T-helper 22 cell (primary cell): ENCODE measurements at places on chromosomes 1 and 21.

DNA sequence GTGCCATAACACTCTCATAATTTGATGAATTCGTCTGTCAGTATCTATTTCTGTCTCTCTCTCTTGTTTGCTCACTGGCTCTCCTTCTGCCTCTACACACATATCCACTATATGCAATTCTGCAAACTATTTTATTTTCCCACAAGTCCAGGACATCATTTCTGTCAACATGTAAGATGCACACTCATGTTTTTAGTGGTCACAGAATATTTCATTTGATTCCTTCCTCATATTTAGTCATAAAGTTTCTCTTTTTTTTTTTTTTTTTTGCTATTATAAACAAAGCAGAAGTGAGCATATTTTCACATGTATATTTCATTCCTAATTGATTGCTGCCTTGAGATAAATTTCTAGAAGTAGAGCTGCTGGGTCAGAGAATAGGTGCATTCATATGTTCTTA is 165.3 kb downstream of the PGBD5 start:
- no peak for DNase-seq

- DNase-seq, result no peak
These were observed 40.6 kb upstream of the LBR start for GRCh38 chr1:225468270-225469020.

DNA sequence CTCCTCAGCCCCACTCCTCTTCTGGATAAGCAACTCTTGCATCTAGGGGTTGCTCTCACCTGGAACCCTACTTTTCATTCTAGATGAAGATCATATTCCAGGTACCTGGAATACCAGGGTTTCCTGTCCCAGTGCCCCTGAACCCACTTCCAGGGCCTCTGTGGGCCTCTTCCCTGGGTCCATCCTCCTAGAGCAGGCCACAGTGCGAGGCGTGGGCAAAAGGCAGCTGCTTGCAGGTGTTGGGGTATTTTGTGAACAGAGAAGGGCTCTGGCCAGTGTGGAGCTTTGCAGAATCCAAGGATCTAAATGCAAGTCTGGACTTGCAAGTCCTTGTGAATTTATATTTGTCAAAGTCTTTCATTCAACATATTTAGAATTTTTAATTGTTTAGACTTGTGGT is 240.4 kb upstream of the POU3F1 start:
- DNase-seq, result no peak

DNA sequence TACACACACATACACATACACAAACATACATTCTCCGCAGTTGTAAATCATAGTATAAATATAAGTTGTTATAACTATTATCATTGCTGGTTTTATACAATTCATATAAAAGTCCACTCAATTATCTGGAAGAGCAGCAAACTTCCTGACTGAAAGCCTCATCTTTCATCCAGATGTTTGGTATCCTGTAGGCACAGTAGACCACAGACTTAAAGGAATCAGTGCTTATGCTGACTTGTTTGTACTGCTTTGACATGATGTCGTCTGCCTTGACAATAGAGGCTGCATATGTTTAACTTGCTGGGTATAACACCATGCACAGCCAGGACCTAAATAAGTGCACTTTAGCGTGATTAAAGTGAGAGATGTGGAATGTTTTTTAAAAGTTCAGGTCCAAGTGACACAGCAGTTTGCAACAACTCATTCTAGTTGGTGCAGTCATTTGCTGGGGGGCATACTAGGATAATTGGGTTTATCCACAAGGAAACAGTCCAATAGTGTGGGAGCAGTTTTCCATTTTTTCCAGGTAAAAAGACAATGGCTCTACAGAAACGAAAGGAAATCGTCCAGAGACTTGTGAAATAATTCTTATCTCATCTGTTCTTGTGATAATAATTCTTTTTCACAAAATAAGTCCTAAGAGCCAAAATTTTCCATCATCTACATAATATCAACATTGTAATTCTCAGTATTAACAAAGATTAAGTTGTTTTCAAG is 110.3 kb upstream of the TSPAN2 start:
- no peak for DNase-seq

DNA sequence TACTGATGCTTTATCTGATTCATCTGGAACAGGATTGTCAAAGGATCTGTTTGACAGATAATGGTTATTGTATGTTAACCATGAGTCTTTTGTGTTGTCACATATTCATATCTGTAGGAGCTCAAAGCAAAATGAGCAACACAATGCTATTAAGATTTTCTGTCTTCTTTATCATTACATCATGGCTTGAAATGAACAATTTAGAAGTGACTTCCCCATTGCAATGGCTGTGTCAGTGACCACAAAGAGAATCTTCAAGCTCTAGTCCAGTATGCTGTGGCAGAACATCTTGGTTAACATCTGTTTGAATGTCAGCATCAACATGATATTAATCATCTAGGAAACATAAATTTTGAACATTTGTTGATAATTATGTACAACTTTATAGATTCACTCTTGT is 1148.5 kb downstream of the PLA2G4A start:
- no peak for DNase-seq

- no peak for DNase-seq
These were observed 1.6 kb upstream of the APOBEC4 start for GRCh38 chr1:183654706-183655105.

DNA sequence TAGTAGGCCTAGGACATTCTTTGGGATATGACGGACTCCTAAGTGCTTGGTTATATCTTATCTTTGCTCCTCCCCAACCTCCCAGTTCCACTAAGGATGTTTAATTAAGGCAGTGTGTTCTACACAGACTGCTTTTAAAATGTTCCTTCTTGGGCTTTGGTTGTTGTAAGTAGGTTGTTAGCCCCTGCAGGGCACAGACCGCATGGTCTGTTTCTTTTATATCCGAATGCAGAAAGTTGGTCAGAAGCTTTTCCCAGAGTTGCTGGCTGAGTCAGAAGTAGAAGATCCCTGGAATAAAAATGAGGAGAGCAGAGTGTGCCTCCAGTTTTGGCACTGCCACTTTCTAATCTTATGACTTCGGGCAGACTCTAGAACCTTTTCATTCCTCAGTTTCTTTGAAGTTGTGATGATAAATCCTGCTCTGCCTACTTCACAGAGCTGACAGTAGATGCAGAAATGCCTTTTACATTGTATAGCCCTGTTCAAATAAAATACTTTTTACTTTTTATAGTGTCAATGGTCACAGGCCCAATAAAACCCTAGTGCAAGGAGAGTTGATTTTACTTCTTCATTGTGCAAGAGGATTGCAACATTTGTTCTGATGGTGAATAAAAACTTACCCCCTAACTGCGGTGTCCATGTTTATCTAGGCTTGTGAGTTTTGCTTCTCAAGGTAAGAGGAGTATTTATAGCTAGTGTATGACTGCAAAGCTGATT is 18.4 kb downstream of the FMN2 start:
- DNase-seq, result no peak

DNA sequence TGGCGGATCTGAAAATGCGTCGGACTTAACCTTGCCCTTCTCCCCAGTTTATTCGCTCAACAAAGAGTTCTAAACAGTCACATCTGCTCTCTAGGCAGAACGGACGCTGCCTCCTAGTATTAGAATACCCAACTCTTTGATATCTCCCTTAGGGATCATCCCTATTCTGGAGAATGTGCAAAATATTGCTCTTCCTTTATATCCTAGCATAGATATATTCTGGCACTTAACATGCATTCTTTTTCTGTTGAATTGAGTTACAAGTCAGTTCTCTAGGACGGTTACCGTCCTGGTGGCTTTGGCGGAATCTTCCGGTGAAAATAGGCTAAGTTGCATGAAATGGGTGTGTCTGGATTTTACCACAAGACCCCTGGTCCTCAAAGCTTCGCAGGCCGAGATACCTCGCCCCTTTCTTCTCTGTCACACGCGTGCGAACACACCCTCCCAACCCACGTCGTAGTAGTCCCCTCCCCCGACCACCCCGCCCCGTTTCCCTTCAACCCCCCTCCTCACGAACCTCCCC is 501 bp upstream of the DNAJC6 start:
- DNase-seq, result no peak

DNA sequence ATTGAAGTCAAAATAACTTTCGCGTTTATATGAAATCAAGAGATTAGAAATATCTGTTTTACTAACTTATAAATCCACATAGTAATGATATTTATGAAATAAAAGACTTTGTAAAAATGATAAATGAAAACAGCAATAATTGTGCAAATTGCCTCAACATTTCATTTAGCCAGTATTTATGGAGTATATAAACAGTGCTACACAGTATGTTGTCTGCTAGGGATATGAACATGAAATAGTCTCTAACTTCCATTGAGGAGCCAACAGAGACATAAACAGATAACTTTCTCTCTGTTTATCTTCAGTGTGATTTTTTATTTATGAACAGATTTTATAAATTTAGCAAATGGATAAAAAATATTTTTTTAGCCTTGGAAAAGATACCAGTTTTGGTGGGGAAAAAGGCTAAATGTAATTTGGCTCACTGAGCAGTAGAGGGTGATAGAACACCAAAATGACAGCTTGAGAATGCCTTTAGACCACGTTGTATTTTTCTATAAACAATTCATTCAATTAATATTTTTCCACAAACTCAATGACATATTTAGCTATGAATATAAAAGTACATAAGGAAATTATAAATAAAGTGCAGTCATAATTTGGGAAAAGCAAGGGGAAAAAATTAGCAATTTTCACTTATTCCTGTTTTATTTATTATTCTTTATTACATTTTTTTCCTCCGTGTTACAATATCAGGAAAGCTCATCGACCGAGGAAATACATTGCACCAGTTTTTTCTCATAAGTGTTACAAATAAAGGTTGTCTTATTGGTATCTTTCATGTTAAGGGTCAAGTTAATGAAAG is 47.5 kb upstream of the EEIG2 start:
- no peak for DNase-seq

DNA sequence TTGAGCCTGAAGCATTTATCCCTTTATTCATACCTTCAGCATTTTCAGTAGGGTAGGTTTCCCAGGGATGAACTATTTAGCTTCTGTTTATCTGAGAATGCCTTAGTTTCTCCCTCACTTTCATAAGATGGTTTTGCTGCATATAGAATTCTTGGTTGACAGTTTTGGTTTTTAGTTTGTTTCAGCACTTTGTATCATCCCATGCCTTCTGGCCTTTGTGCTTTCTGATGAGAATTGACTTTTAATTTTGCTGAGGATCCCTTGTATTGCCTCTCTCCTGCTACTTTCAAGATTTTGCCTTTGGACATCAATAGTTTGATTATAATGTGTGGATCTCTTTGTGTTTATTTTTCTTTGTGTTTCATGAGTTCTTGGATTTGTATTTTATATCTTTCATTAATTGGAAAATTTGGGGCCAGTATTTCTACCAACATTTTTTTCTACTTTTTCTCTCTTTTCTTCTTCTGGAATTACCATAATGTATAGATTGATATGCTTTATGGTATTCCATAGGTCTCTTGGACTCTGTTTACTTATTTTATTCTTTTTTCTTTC is 236.6 kb downstream of the LBR start:
- no peak for DNase-seq

DNA sequence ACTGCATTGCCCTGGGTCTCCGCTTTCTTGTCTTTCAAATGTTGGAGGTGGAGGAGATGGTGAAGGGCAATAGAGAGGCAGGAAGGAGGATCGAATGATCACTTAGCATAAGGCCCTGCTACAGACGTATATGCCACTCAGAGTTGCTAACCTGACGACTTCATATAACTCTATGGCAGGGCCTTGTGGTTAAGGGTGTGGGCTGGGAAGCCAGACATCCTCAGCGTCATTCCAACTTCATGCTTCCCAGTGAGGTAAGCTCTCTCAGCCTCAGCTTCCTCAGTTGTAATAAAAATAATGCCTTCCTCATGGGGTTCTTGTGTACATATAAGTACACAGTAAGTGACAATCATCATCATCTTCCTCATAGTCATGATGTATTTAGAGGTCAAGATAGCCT is 54.6 kb downstream of the CASQ2 start:
- DNase-seq, result no peak
